Immature natural killer cell (primary cell): ENCODE measurements at places on chromosomes 2 and 18.

DNA sequence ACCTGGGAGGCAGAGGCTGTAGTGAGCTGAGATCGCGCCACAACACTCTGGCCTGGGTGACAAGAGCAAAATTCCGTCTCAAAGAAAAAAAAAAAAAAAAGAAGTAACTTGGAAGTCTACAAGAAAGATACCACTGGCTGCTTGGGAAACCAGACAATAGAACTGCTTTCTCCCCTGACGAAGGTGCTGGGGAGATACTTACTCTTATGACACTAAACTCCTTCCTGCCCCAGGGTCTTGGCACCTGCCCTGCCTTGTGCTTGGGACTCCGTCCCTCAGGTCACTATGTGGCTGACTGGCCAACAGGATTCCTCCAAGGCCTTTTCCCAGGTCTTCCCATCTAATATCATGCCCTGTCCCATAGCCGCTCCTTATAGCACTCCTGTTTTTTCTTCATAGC, 30.7 kb downstream of the INPP5D start:
- DNase-seq: no peak

GRCh38 chr18:8980496-8980895, 122.0 kb upstream of the NDUFV2 start:
- no peak for DNase-seq

DNA sequence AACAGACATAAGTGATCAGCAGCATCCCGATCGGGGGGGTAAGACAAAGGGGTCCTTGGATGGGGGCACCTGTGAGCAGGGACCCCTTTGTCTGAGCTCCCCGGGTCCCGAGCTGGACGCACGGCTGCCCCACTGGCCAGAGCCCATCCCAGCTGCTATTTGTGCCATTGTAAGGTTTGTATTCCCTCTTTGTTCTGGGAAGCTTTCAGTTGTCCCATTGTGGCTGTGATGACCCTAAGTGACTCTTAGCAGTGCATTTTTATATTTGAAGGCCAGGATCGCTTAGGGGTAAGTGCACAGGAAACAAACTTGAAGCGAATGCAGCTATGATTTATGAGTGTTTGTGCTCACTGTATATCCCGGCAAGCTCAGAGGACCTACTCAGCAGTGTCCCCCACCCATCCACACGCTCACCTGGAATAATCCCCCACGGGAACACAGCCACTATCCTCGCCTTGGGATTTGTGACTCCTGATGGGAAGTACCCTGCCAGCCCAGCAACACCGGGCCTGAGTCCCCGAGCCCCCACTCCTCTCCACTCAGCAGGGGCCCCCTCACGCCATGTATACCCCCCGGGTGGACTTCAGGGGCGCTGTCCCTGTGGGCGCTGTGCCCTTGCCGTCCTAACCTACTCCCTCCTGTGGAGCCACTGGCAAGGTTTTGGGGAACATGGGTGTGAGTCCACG, 80.1 kb downstream of the MBP start:
- DNase-seq: no peak

DNA sequence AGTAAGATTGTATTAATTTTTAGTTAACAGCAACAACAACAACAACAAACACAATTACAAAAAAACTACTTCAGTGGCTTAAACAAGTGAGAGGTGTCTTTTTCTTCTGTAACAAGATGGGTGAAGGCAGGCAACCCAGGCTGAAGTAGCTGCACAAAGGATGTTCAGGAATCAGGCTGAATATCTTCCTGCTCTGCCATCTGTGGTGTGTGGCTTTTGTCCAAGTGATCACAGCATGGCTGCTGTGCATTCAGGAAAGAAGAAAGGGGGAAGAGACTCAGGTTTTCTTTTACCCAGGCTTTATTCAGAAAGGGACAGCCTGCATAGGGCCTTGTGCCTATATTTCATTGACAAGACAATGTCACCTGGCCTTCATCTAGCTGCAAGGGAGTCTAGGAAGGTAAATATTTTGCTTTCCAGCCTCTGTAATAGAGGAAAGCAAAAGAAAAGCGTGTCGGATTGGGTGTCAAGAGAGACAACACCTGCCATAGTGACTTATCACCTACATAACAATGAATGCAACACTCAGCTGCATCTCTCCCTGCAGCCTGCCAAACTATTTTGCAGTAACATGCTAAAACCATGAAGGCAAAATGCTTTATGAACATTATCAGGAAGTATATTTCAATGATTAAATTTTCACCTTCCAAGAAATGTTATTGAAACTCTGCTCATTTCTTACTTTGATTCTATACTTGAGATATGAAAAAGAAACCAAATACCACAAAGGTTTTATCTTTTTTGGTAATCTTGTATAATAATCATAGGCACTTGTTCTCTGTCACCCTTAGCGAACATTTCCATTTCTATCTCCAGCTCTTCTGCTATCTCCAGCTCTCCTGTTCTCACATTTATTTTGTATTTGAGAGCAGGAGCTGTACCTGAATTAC, 14.6 kb downstream of the G6PC2 start:
- no peak for DNase-seq

GRCh38 chr2:213696442-213696841, 412.2 kb downstream of the SPAG16 start:
- DNase-seq: no peak

- no peak for DNase-seq
These were observed 71.3 kb upstream of the TEX51 start for GRCh38 chr2:126827371-126827770.

- DNase-seq: no peak
These were observed 165.0 kb downstream of the ZEB2 start for GRCh38 chr2:144354953-144355352.

DNA sequence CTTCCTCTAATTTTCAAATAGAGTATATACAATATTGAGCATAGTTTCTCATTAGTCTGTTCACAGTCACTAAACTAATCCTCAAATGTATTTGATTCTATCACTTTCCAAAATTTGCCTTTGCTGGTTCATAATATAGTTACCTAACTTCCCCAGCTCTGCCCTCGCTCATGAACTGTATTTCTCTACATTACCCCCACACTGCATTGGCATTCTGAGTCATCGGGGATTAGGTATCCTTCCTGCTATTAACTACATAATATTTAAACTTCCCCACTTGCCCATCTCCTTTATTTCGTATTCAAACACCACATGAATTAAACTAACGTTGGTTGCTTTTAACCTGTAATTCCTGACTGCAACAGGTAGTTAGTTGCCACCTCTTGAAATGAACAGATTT, 14.8 kb upstream of the CLASP1 start:
- no peak for DNase-seq

- no peak for DNase-seq
These were observed 122.6 kb upstream of the PPP1CB start for GRCh38 chr2:28628987-28629386.

DNA sequence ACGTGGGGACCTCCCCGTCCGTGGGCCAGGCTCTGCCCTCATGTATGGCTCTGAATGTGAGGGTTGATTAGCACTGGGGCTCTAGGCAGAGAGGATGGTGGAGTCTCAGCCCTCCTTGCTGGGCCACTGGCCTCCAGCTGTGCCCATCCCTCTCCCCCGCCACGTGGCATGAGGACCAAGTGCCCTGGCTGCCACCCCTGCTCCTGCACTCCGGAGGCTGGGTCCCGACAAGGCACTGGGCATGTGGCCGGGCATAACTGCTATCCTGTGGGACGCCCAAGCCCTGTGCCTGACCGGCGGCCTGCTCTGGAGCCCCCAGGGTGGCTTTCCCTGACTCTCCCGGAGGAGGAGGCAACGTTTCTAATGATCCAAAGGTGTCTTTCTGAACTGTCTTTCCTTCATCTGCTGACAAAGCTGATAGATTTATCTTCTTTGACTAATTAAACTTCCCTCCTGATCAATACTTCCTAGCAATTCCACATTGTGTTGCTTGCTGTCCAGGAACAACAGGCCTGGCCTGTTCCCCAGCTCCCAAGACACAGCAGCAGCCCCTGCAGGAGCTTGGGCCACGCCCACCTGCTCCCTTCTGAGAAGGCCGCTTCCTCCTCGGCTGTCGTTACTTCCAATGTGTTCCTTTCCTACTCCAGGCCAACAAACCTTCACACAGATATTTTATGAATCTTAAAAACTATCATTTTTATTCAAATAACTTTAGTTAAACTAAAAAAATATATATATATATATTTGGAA, 132.0 kb downstream of the SNTG2 start:
- DNase-seq: no peak

- DNase-seq: peak; percentile 49
These were observed at the start of gene SLC9A4 for GRCh38 chr2:102473020-102473419. Gene SLC9A4 (plus strand): TSS chr2:102473226. CDS start chr2:102473760, 534 bp downstream.

GRCh38 chr18:35282353-35282752, 7.7 kb downstream of the ZSCAN30 start:
- no peak for DNase-seq

DNA sequence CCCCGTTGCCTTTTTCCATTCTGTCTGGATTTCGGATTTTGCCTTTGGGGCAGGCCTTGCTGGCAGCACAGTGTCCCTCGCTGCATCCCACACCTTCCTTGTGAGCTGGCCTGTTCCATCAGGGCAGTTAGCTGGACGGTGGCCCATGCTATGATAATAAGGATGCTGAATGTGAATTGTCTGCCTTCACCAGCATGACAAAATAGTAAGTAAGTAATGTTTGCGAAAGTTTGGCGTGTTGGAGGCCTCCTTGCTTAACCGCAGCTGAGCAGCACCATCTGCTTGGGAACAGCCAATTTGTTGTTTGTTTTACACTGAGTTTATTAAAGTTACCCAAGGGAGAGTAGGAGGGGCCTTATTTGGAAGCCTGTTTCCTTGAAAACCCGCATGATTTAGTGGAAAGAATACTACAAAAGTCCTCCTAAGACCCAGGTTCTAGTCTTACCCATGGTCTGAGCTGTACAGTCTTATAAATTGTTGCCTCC, 469.7 kb upstream of the FANCL start:
- no peak for DNase-seq

GRCh38 chr18:63282793-63283192, 36.8 kb downstream of the BCL2 start:
- DNase-seq: no peak

GRCh38 chr2:216696751-216697560, 1.6 kb upstream of the IGFBP5 start:
- DNase-seq: no peak

- no peak for DNase-seq
These were observed 1.6 kb downstream of the CD8A start for GRCh38 chr2:86788881-86789686.

DNA sequence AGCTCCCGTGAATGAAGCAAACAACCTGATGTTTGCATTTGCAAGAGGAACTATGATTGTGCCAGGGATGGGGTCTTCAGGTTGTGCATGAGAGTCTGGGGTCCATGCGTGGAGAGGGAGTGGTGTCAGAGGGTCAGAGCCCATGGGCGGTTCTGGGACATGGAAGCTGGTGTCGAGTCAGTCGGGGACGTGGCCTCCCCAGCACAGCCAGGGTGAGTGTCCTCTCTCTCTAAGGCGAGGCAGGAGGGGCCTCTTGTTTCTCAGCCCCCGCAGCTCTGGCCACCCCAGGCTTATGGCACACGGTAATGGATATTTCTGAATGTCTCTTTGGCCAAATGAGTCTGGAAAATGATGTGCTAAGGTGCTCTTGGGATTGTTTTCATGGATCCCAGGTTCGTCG, 118.6 kb downstream of the RTP5 start:
- no peak for DNase-seq

- DNase-seq: no peak
These were observed 374.9 kb upstream of the RAB6C start for GRCh38 chr2:129604560-129604959.

GRCh38 chr2:64017811-64018700, 1.2 kb downstream of the VPS54 start:
- peak; percentile 9 for DNase-seq

DNA sequence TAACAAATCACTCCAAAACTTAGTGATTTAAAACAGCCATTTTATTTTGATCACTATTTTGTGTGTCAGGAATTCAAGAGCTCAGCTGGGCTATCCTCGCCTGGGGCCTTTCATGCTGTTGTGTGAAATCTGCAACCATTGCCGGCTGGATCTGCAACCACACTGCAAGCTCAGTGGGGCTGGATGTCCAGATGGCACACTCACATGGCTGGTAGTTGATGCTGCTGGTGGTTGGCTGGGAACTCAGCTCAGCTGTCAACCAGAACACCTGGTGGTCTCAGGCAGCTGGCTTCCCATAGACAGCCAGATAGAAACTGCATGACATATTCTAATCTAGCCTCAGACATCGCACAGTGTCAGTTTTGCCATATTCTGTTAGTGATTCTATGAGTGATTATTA, 30.6 kb upstream of the AP1S3 start:
- no peak for DNase-seq

DNA sequence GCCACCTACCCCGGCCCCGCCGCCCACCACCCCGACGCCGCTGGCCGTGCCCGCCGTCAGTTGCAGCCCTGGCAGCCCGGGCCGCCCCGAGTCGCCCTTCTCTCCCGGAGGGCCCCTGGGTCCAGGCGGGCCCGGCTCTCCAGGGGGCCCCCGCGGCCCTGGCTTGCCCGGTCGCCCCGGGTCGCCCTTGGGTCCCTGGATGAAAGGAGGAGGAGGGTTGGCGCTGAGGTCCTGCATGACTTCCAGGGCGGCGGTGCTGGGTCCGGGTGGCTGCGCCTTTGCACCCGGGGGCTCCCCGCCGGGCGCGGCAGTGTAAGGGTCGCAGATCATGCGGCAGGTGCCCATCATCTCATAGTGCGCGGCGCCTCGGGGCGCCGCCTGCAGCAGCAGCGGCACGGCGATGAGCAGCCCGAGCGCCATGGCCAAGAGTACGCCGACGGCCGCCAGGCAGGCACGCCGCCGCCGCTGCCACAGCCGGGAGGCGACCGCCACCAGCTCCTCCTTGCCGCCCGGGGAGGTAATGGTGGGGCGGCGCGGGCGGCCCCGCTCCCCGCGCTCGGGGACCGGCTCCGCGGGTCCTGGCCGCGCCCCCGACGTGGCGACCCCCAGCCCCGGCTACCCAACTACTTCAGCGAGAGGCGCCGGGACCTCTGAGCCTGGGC, 570 bp downstream of the C1QL2 start:
- DNase-seq: no peak

- no peak for DNase-seq
These were observed 80.3 kb upstream of the SESTD1 start for GRCh38 chr2:179344970-179345369.

- DNase-seq: no peak
These were observed 5.0 kb downstream of the FZD7 start for GRCh38 chr2:202038471-202039277.

DNA sequence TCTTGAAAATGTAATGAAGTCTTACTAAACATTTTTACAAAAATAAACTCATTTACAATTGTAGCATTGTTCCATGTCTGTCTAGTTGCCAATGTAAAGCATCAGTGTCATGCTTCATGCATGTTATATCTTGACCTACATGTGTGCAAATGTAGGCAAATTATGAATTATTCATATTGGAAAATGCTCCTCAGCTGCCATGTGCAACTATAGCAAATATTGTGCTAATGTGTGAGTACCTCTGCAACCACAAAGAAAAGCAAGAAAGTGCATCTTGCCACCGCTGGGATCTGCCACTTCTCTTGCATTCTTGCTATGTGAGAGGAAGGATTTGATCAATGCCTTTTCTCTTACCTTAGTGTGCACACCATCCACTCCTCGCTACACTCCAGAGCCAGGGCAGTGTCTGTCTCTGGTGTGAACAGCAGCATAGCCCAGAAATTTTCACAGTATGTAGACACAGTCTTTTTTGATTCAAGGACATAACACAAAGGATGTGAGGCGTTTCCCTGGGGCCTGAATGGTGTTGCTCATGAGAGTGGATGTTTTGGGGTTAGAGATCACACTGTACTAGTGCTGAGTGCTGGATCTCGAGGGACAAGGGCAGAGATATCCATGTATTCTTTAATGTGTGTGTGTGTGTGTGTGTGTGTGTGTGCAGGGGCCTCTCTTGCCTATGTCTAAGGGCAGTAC, 47.6 kb upstream of the HAAO start:
- DNase-seq: no peak
